ENCODE measurements at places on chromosomes 2 and 18.

GRCh38 chr2:4782647-4783046, 909.5 kb upstream of the SOX11 start:
- no peak for DNase-seq

- DNase-seq = no peak
These were observed 4.7 kb upstream of the STAT1 start for GRCh38 chr2:191018643-191019119.

DNA sequence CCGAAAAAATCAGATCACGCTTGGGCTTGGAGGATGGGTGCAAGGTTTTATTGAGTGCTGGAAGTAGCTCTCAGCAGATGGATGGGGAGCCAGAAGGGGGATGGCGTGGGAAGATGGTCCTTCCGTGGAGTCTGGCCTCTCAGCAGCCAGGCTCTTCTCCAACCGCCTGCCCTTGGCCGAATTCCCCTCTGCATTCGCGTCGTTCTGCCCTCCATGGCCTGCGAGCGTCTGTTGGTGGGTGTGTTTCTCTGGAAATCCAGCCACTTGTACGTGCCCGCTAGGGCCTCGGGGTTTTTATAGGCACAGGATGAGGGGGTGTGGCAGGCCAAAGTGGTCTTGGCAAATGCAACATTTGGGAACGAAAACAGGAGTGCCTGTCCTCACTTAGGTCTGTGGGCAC, 815.2 kb downstream of the TSN start:
- no peak for DNase-seq

GRCh38 chr2:21393173-21393572, 269.4 kb downstream of the TDRD15 start:
- no peak for DNase-seq
